Left cardiac atrium (tissue), 4 donors: ENCODE measurements at places on chromosomes 2 and 18. TPM values are rescaled to one million over a fixed set of nuclear protein-coding genes. Genes with fewer than 3 reads are reported as not detected.

ARHGAP15 gene
- total RNA-seq: 7.2 TPM

DNAJC5G gene
- 0.41 TPM for total RNA-seq

GALNT3 gene
- 0.35 TPM for total RNA-seq

TXNDC2 gene
- total RNA-seq: 0.18 TPM

MAP2 gene
- total RNA-seq: 6.6 TPM

AMER3 gene
- not detected for total RNA-seq

C2orf66 gene
- total RNA-seq: not detected

SCN2A gene
- 0.13 TPM for total RNA-seq

LOXHD1 gene
- total RNA-seq: 0.59 TPM

PLA2R1 gene
- 4.2 TPM for total RNA-seq

SIX3 gene
- total RNA-seq: not detected

CAPN10 gene
- 26.6 TPM for total RNA-seq

IMPA2 gene
- 17.2 TPM for total RNA-seq

STAM2 gene
- total RNA-seq: 27.7 TPM

SULT1C4 gene
- 9.6 TPM for total RNA-seq

MAPK4 gene
- total RNA-seq: 19.9 TPM
